H1 (cell line): ENCODE measurements at places on chromosomes 7 and 10.

GRCh38 chr10:96978621-96979154 lies 146.6 kb downstream of the LCOR start:
- no peak for DNase-seq

DNA sequence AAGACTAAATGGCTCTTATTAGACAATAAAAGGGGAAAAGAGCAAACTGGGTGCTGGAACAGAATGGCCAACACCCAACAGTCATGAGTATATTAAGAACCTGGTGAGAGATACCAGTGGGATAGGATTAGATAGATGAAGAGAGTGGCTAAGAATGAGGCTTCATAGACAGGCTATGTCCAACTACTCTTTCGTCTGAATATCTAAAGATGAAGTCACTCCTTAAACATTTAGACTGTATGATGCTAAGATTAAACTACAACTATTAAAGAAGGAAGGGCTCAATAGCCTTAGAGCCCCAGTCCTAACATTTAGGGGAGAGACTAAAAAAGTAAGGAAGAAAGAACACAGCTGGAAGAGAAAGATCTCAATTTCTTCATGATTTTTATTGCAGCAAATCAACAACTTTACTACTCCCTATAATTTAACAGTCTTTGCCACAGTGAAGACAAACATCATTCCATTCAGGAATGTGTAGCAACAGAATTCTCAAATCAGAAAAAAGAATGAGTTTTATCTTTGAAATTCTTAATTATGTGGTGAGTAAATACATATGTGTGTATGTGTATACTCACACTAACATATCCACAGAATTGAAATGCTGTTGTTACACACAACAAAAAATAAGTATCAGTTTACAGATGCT lies 45.6 kb downstream of the CACNA2D1 start:
- DNase-seq: no peak

DNA sequence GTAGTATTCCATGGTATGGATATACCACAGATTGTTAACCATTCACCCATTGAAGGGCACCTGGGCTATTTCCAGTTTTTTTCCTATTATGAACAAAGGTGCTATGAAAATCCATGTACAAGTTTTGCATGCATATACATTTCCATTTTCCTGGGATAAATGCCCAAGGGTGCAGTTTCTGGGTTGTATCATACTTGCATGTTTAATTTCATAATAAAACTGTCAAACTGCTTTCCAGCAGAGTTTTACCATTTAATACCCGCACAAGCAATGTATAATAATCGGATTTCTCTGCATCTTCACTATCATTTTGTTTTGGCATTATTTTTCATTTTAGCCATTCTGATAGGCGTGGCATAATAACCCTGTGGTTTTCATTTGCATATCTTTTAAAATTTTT lies 154.3 kb upstream of the CXCL12 start:
- DNase-seq: no peak

- DNase-seq: no peak
These were observed 6.2 kb downstream of the C10orf105 start for GRCh38 chr10:71713135-71714030.

- DNase-seq: no peak
These were observed 19.7 kb downstream of the FOXL3 start for GRCh38 chr7:309586-310228.

- DNase-seq: peak; percentile 34
These were observed 205.7 kb downstream of the EBF3 start for GRCh38 chr10:129758207-129759021.
